EH (cell line): ENCODE measurements at places on chromosomes 13 and 19.
A peak's percentile ranks its signal among the peaks of the same experiment; 100 is the strongest.

GRCh38 chr19:6706633-6706958 is 13.9 kb downstream of the C3 start:
- no peak for DNase-seq

DNA sequence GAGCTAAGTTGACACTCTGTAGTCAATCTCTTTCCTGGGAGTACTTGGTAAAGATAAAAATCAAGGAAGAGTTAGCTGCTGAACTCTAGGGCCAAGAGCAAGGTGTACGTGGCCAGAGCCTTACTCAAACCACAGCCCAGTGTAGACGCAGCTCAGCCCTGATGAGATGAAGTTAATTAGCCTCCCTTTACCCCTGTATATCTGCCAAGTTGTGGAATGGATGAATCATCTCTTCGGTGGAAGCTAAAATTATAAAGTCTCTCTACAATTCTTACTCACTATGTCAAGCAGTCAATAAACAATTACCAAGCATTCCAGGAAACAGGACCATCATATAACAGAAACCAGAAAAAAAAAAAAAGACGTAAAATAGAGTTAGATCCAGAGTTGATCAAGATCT is 146.9 kb upstream of the UFM1 start:
- DNase-seq: peak; percentile 58

DNA sequence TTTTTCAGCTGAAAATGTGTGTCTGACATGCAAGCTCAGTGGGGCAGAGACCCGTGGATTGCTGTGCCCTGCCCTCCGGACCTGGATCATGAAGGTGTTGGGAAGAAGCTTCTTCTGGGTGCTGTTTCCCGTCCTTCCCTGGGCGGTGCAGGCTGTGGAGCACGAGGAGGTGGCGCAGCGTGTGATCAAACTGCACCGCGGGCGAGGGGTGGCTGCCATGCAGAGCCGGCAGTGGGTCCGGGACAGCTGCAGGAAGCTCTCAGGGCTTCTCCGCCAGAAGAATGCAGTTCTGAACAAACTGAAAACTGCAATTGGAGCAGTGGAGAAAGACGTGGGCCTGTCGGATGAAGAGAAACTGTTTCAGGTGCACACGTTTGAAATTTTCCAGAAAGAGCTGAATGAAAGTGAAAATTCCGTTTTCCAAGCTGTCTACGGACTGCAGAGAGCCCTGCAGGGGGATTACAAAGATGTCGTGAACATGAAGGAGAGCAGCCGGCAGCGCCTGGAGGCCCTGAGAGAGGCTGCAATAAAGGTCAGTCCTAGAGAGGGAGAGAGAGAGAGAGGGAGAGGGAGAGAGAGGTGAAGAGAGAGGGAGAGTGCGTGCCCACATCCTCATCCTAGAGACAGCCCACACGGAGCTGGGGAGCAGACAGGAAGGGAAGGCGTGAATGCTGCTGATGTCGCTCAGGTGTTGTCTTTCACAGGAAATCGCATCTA is 5.1 kb upstream of the DCUN1D2 start:
- peak; percentile 42 for DNase-seq

GRCh38 chr13:102962430-102962829 is 103.8 kb downstream of the SLC10A2 start:
- no peak for DNase-seq

DNA sequence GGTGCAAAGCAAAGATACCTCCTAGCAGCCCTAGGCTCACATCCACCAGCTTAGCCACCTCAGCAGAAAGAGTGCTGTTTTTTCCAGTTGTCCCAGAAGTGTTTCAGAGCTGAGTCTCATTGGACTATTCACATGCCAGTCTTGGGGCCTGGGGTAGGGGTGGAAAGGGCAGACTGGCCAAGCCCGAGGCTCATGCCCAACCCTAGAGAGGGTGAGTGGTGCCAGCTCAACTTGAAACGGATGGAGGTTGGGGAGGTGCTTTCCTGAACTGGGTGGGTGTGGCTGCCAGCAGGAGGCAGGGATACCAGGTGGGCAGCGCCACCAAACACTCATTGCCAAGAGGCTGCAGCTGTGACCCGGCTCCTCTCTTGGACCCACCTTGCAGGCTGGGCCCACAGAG is 116.9 kb downstream of the DPF1 start:
- DNase-seq: no peak

GRCh38 chr13:40316301-40316700 is 350.1 kb downstream of the FOXO1 start:
- DNase-seq: no peak

DNA sequence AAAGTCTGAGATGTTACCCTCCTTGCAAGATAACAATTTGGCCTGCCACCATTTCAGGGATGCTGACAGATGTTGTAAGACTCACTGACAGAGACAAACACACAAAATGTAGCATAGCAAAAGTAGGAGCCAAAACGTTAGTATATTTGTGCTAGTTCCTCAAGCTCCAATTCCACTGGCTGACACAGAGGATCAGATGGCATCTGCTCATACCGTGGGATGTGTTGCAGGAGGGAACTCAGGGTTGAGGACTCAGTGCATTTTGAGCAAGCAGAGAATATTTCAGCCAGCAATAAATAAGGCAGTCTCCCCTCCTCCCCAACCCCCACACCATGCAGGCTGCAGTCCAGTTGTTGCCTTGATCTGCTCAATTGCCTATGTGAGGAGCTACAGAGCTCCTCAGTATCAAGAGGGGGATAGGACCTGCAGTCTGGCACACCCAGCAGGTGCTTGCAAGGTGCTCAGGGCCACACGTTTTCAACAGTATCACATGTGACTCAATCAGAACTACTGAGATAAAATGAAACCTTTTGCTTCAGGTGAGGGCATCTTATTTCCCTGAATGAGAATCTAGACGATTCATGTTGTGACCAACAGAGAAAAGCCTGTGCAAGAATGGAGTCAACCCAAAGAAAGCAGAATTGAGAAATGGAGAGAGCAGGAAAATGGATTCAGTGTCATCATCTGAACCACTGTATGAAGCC is 23.6 kb upstream of the LRCH1 start:
- no peak for DNase-seq

- no peak for DNase-seq
These were observed 1.2 kb downstream of the S1PR5 start for GRCh38 chr19:10516064-10516385.

DNA sequence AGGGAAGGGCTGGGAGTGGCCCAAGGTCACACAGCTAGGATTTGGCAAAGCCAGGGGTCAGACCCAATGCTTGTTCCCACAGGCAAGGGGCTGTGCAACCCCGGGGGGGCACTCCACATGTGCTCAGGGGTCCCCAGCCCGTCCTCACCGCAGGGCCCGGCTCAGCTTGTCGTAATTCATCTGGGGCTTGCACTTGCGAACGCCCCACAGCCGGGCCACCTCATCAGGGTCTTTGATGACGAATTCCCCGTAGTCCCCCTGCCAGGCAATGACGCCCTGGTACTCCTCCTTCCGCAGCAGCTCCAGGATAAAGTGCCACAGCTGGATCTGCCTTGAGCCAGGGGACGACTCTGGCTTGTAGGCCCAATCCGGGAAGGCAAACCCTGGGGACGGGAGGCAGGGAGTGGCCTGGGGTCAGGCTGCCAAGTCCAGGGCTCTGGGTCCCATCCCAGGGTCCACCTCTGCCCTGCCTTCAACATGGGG is 4.7 kb downstream of the ERF start:
- DNase-seq: no peak

- peak; percentile 93 for DNase-seq
These were observed 81.8 kb upstream of the RUBCNL start for GRCh38 chr13:46468570-46469463.

DNA sequence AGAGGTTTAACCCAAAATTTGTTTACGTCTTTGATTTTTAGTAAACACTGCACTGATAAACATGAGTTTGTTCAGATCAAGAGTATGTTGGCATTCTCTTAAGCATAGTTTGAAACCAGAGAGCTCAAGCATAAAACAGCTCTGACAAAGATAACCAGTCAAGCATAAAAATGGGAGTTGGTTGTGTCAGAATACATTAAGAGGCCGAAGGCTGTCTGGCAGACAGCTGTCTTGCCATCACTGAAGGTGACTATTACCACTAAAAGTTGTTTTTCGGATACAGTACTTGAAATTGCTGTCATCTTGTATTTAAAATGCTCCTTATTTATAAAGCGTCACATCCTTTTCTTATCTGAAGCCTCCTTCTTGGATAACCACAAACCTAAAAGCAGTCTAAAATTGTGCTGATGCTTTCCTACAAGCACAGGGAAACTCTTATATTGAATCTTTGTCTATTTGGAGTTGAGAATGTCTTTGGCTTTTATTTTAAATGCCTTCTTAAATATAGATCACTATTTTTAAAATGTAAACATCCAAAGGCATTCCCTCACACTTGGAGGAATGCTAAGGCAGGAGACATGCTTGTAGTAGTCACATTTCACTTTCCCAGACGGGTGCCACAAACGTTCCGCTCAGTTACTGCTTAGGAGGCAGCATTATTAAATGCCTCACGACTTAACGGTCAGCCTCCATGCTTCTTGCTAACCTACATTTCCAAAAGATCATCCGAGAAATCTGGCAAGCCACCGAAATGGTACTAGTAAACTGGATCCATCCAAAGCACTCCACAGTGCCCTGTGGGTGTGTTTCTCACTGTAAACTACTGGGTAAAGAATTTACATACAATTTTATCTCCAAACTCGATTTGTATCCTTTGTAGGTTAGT is 1.5 kb downstream of the SMAD9 start:
- peak; percentile 73 for DNase-seq

DNA sequence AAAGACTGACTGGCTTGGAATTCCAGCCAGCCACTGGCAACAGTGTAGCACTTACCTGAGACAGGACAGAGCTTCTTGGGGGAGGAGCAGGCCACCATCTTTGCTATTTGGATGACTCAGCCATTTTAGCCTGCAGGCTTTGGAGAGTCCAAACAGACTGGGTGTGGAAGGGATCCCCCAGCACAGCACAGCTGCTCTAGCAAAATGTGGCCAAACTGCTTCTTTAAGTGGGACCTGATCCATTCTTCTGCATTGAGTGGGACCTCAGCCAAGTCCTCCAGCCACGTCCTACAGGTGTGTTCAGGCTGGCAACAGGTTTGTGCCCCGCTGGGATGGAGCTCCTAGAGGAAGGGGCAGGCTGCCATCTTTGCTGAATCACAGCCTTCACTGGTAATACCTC is 80.0 kb downstream of the NDFIP2 start:
- no peak for DNase-seq

DNA sequence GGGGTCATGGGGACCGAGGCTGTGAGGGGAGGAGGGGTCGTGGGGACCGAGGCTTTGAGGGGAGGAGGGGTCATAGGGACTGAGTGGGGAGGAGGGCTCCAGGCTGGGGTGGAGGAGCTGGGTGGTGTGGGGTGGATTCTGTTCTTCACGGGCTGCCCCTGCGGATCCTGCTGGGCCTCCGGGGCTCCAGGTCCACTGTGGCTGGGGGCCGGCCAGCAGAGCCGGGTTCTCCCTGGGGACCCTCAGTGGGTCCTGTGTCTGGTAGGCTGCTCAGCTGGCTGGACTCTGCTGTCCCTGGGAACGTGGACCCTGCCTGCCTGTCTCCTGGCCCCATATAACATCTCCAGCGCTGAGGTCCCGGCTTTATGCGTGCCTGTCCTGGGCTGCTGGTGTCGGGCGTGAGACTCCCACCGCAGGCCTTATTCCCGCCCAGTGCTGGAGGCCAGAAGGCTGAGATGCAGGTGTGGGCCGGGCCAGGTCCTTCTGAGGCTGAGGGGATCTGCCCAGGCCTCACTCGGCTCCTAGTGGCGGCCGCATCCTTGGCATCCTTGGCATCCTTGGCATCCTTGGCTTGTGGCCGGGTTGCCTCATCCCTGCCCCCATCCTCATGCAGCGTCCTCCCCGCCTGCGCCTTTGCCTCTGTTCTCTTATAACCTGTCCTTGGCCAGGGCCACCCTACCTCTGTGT is 19.8 kb upstream of the GNA15 start:
- peak; percentile 79 for DNase-seq

- no peak for DNase-seq
These were observed 208.3 kb downstream of the OXGR1 start for GRCh38 chr13:96785986-96786385.
